ENCODE measurements at places on chromosomes 11 and 22.

DNA sequence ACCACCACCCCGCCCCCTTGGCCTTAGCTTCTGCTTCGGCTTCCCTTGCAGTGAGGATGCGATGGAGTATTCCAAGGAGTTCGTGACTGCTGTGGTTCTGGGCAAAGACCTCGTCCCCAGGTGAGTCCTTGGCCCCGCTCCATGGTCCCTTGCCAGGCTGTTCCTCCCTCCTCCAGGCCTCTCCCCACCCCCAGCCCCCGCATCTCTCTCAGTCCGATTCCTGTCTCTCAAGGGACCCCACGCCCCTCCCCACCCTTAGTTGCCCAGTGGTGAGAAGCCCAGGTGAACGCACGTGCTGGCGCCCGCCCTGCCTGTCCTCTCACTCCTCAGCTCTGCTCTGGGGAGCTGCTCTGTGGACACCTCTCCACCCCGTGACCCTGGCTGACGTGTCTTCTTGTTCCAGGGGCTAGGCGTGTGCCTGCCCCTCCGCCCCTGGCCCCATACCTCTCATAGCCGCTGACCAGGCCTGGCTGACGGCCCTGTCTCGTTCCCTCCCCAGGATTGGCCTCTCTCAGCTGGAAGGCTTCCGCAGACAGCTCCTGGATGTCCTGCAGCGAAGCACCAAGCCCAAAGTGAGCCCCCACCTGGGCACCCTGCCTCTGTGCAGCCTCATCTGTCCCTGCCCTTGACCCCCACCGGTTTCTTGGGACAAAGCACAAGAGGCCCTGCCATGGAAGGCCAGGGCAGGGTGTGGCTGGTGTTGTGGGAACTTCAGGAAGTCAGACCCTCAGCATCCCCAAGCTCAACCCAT lies 14.6 kb upstream of the MYRF start:
- no peak for DNase-seq

DNA sequence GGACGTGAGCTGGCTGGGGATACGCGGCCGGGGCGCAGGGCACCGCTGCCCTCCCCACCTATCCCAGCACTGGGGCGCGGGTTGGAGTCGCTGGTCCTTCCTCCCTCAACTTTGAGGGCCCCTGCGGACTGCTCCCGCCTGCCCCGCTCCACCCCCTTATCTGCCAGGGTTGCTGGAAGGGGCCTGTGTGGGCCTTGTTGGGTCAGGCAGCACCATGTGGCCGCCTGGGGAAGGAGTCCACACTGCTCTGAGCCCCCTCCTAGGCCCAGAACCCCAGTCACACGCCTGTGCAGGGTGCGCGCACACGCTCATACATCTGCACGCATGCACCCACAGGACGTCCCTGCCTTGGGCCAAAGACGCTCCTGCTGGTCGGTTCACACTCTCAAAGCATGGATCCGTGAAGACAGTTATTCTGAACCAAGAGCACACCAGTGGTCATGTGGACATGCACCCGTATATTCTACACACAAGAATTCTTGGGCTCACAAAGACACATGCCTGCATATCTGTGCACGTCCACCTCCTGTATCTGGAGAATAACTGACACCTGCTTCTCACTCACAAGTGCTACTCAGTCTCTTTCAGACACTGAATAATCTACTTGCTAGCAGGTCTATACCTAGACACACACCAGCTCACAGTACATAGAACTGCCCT lies 710 bp downstream of the TUB start:
- no peak for DNase-seq

DNA sequence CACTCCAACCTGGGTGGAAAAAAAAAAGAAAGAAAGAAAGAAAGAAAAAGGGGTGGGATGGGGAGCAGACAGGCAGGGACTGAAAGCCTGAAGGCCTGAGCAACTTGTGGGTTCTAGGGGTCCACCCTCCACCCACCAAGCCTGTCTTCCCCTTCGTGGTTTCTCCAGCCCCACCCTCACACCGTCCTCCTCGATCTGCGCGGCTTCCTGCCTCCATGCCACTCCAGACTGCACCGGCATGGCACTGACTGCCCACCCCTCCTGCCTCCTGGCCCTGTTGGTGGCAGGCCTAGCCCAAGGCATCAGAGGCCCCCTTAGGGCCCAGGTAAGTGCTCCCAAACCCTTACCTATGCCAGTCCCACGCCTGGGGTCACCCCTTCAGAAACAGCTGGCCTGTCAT lies at the start of gene CTSW:
TSS of gene CTSW (plus strand) at position 221 of the 400 bp plus-strand sequence. CDS start at position 239, 18 bp downstream.
- peak; percentile 67 for DNase-seq

GRCh38 chr22:21683401-21683811 lies 17.6 kb downstream of the PPIL2 start:
- no peak for DNase-seq

- no peak for DNase-seq
These were observed 7.3 kb upstream of the TAGLN start for GRCh38 chr11:117191680-117192400.

GRCh38 chr11:39786682-39787081 lies 1672.8 kb downstream of the LRRC4C start:
- DNase-seq: no peak

- DNase-seq: no peak
These were observed 44.1 kb downstream of the MCM5 start for GRCh38 chr22:35443790-35444684.

DNA sequence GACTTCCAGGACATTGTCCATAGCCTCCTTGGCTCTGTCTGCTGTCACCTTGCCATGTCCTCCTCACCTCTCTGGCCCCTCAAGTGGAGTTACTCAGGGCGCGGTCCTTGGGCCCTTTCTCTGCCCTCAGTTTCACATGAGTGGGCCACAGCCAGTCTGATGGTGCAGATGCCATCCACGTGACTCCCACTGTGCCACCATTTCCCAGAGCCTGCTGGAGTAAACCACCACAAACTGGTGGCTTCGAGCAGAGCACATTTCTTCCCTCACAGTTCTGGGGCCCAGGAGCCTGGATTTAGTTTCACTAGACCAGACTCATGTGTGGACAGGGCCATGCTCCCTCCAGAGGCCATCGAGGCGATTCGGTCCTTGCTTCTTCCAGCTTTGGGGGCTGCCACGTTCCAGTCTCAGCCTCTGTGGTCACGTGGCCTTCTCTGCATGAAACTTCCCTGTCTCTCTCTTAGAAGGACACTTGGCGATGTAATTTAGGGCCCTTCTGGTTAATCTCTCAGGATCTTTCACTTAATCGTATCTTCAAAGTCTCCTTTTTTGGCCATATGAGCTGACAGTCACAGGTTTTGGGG lies 14.6 kb downstream of the SMARCB1 start:
- DNase-seq: no peak

DNA sequence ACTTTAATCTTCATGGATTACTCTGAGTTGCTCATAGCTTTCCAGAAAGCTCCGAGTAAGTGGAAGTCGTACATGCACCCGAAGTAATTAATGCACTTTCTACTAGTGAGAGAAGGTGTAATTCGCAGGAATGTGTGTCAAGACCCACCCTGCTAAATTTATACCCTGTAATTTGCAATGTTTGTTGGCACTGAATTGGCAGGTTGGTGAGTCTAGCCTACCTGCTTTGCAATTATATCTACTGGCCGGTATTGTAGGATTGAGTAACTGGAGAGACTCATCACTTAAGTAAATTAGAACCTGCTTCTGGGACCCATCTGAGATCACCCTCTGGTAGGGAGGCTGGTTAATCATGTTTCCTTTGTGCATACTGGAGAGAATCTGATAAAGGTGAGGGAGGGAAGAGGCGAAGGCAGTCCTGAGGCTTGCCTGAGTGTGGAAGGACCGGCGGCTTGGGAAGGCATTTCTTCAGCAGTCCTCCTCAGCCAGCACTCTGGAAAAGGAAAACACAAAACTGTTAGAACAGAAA lies 63.3 kb downstream of the LDLRAD3 start:
- DNase-seq: no peak

DNA sequence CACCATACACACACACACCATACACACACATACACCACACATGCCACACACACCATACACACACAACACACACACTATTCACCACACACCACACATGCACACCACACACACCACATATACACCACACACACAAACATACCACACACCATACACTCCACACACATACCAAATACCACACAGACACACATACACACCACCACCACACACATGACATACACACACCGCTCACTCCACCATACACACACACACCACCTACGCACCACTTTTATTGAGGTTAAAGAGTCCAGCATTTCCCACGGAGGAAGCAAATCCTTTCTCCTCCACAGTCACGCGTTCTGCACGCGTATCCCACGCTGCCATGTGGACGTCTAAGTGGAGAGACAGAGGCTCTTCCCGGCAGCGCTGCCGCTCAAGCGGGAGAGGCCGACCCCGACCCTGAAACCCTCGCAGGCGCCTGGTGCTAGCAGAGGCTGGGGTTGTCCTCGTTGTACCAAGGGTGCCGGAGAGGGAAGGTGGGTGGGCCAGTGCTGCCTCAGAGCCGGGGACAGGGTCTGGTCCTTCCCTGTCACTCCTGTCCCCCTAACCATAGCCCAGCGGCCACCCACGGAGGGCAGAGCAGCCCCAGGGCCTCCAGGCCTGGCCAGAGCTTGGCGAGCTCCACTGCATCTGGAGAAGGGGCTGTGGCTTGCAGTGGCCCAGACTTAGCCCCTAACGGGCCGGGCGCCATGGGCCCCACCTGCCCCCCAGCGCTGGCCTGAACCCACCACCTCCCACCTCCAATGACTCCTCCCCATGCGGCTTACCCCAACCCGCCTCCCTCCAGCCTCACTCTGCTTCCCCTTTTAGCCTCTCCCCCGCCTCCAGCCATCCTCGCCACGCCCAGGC lies 1495.0 kb downstream of the BRD1 start:
- no peak for DNase-seq

- no peak for DNase-seq
These were observed 54.8 kb downstream of the LDLRAD3 start for GRCh38 chr11:35998634-35999033.

DNA sequence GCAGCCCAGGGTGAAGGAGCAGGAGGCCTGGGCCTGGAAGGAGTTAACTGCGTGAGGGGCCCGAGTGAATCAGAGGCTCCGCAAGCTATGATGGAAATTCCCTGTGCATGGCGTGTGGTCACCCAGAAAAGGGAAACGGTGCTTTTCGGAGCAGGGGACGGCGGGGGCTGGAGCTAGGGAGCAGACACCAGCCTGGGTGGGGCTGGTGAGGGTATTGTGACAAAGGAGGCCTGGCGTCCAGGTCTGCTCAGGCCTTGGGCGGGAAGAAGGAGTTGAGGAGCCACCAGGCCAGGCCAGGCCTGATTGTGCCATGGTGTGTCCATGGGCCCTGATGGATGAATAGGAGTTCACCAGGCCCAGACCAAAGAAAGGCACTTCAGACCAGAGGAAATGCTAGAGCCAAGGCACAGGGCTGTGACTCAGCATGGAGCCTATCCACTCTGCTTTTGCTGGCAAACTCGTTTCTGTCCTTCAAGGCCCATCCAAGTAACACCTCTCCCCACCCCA lies 12.8 kb upstream of the SPI1 start:
- no peak for DNase-seq

DNA sequence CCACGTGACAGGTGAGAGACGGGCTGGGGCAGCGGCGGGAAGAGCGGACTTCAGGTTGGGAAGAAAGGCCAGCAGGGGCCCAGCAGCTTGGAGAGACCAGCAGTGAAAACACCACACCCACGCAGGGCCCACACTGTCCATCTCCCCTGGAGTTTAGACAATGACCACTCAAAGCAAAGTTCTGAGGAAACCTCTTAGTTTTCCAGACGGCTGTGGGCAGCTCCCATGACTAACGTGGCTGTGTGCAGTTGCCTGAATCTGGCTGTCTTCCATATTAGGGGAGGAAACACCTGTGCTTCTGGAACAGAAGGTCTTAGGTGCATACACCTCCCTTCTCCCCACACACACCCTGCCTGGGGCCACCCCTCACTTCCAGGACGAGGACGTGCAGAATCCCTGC lies 70.6 kb upstream of the TTLL12 start:
- no peak for DNase-seq

DNA sequence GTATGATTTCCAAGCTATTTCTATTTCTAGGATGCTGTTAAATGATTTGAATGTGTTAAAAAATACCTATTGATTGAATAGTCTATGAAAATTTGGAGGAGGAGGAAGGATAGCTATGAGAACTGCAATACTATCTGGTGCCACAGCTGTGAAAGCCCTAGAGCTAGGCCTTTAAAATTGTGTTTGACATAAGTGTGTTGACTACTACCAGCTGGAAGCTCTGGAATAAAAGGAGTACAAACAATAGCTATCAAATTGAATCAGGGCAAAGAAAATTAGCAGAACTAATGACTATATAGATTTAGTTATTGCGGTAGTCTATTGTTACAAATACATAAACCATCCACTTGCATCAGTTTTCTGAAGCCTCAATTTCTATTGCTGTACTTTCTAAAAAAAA lies 124.8 kb upstream of the CNTN5 start:
- no peak for DNase-seq

- DNase-seq: no peak
These were observed 53.3 kb downstream of the MRTFA start for GRCh38 chr22:40583053-40583741.

GRCh38 chr11:95549301-95549700 lies 240.3 kb downstream of the FAM76B start:
- no peak for DNase-seq

GRCh38 chr11:128603752-128604414 lies 16.5 kb upstream of the ETS1 start:
- DNase-seq: no peak

DNA sequence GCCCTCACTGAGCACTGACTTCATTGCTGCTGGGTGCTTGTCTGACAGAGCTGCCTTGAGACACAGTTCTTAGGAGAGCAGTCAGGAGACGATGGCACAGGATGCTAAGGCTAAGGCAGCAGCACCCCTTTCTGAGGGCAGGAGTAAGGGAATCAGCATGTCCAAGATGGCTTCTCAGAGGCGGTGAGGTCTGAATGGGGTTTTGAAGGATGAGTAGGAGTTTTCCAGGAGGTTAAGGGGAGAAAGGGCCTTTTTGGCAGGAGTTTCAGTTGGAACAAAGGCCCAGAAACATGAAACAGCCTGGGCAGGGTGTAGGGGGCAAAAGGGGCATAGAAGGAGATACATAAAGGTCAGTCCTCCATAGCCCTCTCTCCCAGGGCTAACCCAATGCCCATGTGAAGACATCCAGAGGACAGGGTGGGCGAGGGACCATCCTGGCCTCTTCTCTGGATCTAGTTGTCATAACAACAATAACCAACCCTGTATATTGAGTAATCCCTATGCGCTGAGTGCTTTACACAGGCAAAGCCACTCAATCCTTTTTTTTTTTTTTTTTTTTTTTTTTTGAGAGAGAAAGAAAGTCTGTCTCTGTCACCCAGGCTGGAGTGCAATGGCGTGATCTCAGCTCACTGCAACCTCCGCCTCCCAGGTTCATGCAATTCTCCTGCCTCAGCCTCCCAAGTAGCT lies 19.0 kb downstream of the CYTH4 start:
- no peak for DNase-seq

GRCh38 chr22:37316875-37317371 lies 34.6 kb downstream of the CYTH4 start:
- peak; percentile 77 for DNase-seq

GRCh38 chr11:1225386-1226225 lies 2.7 kb downstream of the MUC5B start:
- DNase-seq: no peak

GRCh38 chr11:128741916-128742315 lies 48.0 kb downstream of the FLI1 start:
- no peak for DNase-seq

Measured in activated naive CD8-positive, alpha-beta T cell treated with anti-CD3 and anti-CD28 coated beads, Interleukin-2, amount 50 U/mL, for 24 hours (primary cell).